ENCODE measurements at places on chromosomes 2 and 18.
A peak's percentile ranks its signal among the peaks of the same experiment; 100 is the strongest.

GRCh38 chr2:134233728-134234136 is 20.1 kb upstream of the MGAT5 start:
- DNase-seq: no peak

GRCh38 chr2:215364157-215365155 is 52.6 kb downstream of the ATIC start:
- DNase-seq: peak; percentile 6

GRCh38 chr2:19536136-19536535 is 177.7 kb upstream of the OSR1 start:
- peak; percentile 42 for DNase-seq

GRCh38 chr18:57741273-57741672 is 61.8 kb downstream of the ATP8B1 start:
- DNase-seq: no peak

- DNase-seq: no peak
Observed at GRCh38 chr2:71617266-71617665, 163.9 kb downstream of the DYSF start.

DNA sequence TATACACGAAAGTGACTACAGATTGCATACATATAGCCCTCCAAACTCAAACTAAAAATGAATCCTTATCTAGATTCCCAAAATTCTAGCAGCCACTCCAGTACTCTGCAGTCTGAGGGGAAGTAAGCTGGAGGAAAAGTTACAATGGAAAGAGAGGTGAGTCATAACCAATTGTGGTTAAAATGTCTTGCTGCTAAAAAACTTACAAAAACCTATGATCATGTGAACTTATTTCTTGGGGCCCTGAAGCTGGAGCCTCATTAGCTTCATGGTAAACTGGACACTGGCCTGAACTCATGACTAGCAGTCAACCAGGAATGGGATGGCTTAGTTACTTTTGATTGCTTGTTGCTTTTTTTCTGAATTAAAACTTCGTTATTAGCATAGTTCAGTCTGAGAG is 175.9 kb downstream of the SLC4A3 start:
- no peak for DNase-seq

GRCh38 chr2:169734169-169734847 is 676 bp downstream of the KLHL23 start:
- DNase-seq: no peak

DNA sequence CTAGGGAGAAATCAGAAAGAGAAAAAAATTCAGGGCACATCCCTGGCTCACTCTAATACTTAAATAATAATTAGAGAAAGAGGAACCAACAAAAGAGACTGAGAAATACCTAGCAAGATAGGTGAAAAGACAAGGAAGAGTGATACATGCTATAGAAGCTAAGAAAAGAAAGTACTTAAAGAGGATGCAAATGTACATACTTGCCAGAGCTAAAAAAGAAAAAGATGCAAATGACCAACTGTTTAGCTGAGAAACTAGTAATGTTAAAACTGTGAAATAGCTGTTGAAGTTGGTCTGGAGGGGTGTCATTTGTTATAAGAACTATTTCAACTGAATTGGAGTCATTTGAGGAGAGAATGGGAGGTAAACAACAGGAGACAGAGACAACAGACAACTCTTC is 412.2 kb downstream of the SPAG16 start:
- no peak for DNase-seq

DNA sequence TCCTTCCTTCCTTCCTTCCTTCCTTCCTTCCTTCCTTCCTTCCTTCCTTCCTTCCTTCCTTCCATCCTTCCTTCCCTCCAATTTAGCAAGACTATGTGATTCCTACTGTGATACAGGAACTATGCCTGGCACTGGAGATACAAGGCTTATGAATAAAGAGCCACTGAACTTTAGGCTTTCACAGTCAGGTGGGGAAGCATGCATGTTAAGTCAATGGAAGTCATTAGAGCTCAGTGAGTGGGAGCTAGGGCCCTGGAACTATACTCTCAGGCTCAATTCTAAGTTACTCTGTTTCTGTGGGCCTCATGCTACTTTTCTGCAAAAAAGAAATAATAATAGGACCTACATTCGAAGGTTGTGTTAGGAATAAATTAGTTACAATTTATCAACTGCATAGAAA is 527.6 kb upstream of the ZEB2 start:
- DNase-seq: no peak

DNA sequence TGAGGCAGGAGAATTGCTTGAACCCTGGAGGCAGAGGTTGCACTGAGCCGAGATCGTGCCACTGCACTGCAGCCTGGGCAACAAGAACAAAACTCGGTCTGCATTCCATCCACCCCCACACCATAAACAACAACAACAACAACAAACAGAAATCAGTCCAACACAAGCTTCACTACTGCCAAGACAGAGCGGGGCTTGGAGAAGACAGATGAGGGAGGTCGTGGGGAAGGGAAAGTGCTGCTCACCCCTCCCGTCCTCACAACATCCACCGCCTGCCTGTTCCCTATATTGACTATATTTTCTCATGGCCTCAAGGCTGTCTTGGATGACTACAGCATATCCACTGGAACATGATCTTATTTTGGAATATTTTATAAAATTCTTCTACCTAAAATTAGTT is 137.6 kb upstream of the TTC39C start:
- DNase-seq: no peak

GRCh38 chr2:128613351-128613750 is 294.7 kb upstream of the HS6ST1 start:
- no peak for DNase-seq

DNA sequence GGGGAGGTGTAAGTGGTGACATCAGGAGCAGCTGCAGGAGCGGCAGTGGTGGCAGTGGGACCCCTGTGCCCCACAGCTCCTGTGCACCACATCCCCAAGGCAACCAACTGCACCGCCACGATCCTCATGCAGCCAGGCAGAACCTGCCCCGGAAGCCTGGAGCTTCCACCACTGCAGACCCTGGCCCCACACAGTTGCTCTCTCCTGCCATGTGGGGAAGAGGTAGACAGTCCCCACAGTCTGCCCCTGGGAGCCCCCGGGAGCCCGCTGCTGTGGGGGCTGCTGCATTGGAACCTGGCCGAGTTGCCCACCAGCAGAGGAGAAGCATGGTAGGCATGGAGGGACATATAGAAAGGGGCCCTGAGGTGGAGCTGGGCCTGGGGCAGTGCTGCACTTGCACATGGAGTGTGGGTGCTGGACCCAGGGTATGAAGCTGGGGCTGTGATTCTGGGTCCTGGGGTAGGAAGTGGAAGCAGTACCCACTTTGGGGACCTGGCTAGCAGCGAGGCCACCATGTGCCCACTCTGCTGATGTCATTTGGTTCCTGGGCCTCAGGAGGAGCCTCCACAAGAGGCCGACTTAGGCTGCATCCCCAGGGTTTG is 623.3 kb upstream of the LRRTM4 start:
- no peak for DNase-seq

DNA sequence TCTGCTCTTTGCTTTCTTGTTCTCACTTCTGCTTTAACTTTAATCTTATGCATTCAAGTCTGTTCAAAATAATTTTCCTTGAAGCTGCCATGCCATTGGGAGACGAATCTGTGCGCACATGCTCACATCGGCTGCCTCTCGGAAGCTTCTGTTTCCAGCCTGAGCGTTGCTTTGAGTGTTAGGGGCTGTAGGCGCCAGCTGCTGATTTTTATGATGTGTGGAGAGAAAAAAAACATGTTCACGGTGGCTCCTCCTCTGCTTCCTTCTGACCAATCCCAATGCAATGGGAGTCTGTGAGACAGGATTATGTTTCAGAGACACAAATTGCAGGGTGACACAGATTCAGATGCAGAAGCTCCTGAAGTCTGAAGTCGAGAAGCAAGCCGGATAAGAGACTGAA is at the start of gene MC4R:
MC4R (minus strand) TSS at position 180 of the 400 bp plus-strand sequence. CDS start 426 bp downstream, outside the sequence.
- peak; percentile 59 for DNase-seq

DNA sequence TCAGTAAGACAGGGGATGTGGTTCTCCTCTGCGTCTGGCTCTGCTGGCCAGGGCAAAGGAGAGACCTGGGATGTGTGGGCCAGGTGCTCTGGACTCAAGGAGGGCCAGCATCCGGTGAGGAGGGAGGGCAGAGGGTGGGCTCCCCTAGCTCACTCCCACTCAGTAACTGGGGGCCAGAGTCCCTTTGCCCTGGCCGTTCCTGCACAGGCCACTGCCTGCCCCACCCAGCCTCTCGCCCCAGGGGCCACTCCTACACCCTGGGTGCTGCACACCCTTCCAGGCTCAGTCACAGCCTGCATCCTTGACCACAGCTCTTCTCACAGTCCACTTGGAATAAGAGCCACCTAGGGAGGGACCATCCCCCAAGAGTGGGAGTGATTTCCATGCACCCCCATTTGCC is 41.0 kb downstream of the SNED1 start:
- DNase-seq: no peak

GRCh38 chr2:178836807-178837206 is 29.6 kb upstream of the TTN start:
- DNase-seq: no peak

DNA sequence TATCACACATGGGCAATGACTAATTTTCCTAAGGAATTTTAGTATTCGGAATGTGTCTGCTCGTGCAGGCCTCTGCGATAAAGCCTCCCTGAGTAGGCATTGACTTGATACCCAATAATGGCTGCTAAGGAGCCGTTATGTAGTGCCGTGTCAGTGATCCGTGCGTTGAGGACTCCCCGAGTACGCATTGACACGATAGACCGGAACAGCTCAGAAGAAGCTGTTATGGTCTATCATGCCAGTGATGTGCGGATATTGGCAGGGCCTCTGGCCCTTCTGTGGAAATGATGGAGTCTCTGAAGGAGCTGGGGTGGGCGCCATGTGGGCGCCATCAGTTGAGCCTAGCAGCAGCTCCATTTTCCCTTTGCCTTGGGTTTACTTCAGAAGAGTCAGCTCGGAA is 29.1 kb downstream of the ZEB2 start:
- no peak for DNase-seq

DNA sequence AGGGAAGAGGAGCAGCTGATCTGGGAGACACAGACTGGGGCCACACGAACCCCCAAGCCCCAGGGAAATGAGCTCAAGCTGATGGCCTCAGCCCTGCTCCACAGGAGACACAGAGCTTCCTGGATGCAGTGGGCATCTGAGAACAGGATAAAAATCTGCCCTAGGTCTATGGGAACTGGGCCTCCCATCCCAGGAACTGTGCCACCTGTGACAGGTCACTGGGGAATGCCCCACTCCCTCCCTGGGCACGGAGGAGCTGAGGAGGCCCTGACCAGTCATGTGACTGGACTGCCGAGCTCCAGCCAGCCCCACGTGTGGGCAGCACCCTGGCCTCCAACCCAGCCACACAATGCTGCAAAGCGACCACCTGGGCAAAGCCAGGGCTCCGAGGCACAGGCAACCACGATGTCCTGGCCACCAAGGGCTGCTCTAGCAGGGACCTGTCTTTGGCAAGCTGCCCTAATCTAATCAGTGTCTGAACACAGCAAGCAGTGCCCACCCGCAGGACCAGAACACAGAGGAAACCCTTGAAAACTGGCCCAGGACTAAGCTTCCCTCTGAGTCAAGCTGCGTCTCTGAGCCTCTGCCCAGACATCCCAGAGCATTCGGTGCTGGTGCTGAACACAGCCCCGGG is 57.8 kb upstream of the ID2 start:
- DNase-seq: no peak

GRCh38 chr2:72813841-72814240 is 12.0 kb downstream of the EXOC6B start:
- peak; percentile 16 for DNase-seq

GRCh38 chr2:67845621-67846369 is 217.0 kb downstream of the C1D start:
- no peak for DNase-seq

DNA sequence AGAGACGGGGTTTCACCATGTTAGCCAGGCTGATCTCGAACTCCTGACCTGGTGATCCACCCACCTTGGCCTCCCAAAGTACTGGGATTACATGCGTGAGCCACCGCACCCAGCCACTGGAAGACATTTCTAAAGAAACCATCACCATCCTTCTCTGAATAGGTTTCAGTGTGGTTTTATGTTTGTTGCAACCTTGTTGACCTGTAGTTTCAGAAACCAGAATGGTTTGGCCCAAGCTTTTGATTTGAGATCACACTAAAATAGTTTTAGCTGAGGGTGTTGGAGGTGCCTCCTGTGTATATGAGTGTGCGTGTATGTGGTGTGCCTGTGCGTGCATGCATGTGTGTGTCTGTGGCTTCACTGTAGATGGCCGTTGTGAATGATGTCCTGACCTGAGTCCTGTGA is 26.2 kb downstream of the INPP4A start:
- no peak for DNase-seq

DNA sequence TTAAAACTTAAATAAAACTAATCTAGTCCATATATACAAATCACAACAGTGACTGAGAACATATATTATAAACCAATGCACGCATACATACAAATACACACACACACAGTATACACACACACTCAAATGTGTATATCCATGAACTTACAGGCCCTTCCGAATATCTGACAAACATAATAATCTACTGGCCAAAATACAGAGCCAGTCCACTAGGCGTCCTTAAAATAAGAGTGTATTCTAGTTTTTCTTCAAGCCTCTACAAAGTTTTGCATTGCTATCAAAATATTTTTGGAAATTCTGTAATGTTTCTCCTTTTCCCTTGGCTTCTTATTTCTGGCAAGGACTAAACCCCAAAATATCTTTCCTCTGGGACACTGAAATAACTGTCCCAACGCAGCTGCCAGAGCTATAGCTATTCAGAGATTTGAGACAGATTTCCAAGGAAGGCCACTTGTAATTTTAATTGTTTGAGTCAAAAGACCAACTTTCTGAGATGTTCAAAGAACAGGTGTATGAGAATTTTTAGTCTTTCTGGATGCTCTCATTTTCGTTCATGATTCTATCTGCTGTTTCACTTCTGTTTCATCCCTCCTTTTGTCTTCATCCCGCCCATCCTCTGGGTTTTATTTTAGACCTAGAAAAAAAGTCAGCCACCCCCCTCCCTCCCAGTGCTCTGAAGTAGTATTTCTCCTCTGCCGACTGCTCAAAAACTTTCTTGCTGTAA is 24.1 kb upstream of the SP3 start:
- DNase-seq: no peak

DNA sequence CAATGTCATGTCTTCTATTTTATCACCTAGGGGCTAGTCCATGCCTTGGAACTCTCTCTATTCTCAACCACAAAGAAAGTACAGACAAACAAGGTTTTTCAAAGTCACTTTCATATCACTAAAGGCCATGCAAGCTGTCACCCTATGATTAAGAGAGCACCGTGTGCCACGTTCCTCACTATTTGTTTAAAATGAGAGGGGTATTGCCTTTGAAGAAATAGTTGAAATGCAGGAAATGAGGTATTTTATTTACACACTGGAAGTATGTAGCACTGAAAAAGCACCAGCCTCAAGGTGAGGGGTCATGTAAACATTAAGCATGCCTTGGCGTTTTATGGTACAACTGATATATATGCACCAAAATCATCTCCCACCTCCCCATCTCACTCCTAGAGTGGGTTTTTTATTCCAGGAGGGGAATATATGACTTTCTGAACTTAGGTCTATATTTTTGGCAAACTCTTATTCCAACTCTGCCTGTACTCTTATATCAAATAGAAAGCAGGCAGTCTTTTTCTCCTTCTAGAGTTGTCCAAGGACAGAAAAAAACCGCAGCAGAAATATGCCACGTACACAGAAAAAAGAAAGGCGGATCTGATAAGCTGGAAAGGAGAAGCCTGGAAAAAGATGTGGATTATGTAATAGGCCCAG is 53.5 kb downstream of the VSNL1 start:
- peak; percentile 81 for DNase-seq
